Activated CD4-positive, alpha-beta T cell treated with anti-CD3 and anti-CD28 coated beads for 4 hours (primary cell): ENCODE measurements at places on chromosomes 3 and 15.

- DNase-seq = no peak
Measured at GRCh38 chr3:182909318-182910040, 70.9 kb downstream of the DCUN1D1 start.

- DNase-seq = no peak
Measured at GRCh38 chr3:44387404-44387803, 48.8 kb downstream of the TCAIM start.

- no peak for DNase-seq
Measured at GRCh38 chr15:92629276-92629974, 26.1 kb downstream of the FAM174B start.

GRCh38 chr15:61064651-61065050 lies 164.5 kb downstream of the RORA start:
- no peak for DNase-seq

DNA sequence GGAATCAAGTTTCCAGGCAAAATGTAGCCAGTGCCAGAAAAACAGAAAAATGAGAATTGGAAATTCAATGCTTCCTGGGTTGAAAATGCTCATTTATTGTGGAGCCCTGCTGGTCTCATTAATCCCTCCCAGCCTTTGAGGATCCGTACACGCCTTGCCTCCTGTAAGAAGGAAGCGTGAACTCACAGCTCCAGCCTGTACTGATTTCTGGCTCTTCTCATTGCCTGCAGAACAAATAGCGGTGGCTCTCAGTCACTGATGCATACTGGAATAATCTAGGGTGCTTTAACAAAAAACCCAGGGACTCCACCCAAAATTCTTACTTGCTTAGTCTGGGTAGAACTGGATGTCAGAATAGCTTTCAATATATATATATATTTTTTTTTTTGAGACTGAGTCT lies 29.3 kb upstream of the SLC24A5 start:
- DNase-seq = no peak

GRCh38 chr3:146581080-146581601 lies 24.0 kb downstream of the PLSCR5 start:
- DNase-seq = no peak

- DNase-seq = no peak
Measured at GRCh38 chr3:58766587-58767282, 100.2 kb upstream of the FAM3D start.

GRCh38 chr3:126135071-126135405 lies 45.3 kb downstream of the ALDH1L1 start:
- no peak for DNase-seq

DNA sequence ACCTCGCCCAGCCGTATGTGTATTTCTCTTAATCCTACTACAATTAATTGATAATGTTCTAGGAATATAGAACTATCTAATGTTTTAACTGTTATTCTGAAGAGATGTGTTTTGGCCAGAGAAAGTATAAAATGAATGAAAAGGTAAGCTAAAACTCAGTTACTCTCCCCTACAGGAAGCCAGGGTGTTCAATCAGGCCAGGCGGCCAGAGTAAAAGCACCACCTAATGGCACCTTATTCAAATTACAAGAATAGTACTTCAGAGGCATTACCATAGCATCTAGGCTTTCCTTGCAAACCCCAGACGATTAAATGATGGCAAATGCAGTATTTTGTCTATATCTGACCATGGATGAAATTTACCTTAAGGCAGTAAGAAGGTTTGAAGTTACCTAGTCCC lies 10.4 kb downstream of the SLC12A8 start:
- no peak for DNase-seq

GRCh38 chr15:61653110-61653509 lies 407.1 kb downstream of the VPS13C start:
- no peak for DNase-seq

DNA sequence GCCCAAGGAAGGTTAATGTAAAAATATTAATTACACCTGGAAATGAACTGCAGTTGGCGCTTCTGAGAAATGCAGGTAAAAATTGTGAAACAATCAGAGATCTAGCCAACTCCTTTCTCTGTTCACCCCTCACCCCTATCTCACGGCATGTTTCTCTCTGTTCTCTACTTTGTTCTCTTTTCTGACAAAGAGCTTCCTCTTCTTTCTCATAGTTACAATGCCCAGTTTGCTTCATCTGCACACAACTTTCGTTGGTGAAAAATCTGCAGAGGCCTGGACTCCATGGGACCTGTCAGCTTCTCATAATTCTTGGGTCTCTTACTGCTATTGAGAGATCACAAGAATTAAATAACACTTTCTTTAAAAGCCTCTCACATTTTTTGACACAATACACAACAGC lies 212.9 kb upstream of the LRRN1 start:
- DNase-seq = no peak

DNA sequence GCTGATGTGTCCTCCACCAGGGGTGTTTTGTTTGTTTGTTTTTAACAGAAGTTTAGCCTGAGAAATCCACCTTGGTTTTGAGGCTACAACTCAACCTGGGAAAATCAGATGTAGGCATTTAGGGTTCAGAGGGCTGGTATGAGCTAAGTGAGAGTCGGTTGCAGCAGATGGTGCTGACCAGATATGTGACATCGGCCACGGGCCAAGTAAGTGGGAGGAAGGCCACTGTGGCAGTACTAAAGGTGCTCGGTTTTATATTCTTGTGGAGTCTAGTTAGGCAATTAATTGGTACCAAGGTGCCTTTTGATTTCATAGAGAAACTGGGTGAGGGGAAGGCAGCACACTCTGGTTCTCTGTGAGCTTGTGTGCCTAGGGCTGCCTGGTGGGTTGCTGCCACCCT lies 10.5 kb downstream of the MTMR14 start:
- no peak for DNase-seq

DNA sequence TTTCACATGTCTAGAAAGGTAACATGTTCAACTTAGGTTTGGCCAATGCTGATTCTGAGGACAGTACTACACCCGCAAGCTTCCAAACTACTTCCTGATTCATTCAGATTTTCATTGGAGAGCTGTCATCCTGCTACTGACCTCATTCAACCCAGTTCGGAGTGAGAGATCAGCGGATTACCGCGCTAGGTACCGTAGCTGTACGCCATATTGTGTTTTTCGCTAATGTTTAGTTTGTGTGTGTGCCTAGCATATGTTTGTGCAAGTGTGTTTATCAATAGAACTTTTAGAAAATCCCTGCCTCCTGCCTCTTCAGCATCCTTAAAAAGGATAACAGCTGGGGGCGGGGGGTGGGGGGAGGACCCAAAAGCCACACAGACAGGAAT lies 1.1 kb downstream of the ZBTB20 start:
- peak; percentile 29 for DNase-seq

DNA sequence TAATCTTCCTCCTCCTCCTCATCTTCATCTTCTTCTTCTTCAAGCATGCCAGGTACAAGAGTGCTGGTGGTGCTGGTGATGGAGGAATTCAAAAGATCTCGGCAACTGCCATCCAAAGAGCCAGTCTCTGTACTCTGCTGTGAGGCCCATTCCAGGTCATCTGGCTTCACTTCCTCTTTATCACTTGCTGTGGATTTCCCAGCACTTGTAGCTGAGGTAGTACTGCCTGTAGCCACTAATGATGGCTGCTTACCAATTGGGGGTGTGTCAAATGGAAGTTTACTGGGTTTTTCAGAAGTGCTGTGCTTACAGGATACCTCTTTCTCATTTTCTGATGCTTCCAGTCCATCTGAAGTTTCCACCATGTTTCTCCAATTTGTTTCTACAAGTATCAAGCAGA lies 28.8 kb upstream of the SHC4 start:
- DNase-seq = no peak

- no peak for DNase-seq
Measured at GRCh38 chr15:37898362-37898761, 36.1 kb upstream of the TMCO5A start.

- no peak for DNase-seq
Measured at GRCh38 chr3:78090382-78090781, 1050.5 kb downstream of the ROBO2 start.

DNA sequence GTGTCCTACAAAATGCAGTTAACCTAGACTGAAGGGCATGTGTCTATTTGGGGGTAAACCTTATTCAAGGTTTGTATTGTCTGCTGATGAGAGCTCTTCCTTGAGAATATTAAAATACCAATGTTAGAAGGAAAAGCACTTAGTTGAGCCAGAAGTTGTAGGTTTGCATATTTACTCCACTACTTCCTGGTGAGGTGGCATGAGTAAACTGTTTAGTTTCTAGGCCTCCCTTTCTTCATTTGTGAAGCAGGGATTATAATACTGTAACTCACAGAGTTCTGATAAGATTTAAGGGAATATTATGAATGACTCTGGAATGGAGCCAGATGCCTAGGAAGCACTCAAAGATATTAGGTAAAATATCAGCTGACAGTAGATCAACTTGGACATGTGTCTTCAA lies 46.7 kb downstream of the CD200R1L start:
- DNase-seq = no peak

DNA sequence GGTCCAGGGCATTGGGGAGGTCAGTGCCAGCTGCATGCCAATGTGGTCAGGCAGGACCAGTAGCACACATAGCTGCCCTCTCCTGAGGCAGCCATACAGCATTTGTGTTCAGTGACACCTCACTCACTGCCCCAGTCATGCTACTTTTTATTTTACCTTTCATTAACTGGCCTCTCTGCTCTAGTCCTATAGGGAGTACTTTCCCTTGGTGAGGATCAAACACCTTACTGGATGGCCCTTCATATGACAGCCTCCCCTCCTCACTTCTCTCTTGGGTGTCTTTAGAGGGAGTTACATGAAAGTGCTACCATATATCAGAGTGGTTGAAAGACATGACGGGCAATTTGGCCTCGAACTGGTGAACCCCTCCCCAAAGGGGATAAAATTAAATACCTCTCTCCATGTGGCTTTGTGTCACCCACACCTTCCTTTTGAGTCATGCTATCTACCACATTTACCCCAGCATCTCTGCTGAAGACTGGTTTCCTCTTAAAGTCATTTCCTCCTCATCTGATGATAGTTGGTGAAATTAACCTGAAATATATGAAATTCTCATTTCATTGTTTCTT lies 17.6 kb downstream of the RLBP1 start:
- peak; percentile 6 for DNase-seq

DNA sequence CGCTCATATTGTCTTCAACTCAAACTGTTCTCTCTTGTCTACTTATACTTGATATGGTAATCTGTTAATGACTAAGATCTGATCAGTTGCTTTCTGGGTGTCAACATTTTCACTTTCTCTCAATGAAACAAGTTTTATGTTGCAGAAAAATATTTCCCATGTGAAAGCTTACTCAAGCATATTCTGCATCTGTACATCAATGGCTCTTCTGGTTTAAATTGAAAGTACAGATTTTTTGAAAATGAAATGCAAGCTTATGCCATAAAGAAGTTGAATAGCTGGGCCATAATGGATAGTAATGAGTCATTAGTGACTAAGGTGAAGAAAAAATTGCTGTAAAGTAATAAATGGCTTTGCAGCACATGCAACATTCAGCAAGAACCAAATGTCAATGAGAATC lies 140.7 kb downstream of the BCHE start:
- DNase-seq = no peak

DNA sequence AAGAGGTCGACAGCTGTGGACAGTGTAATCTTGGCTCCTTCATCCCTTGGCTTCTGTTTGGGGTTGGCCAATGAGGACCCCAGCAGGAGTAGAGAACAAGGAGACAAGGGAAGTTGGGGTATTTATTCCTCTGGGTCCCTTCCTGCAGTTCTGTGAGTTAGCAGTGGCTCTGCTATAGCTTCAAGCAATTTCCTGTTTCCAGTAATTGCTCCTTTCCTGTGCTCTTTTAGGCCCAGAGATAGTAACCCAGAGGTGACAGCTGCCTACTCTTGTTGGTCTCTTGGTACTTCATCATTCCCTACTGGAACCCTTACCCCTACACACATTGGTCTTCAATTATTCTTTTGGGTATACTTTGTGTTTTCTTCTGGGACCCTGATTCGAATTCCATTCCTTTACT lies 92.9 kb downstream of the NR1D2 start:
- no peak for DNase-seq

DNA sequence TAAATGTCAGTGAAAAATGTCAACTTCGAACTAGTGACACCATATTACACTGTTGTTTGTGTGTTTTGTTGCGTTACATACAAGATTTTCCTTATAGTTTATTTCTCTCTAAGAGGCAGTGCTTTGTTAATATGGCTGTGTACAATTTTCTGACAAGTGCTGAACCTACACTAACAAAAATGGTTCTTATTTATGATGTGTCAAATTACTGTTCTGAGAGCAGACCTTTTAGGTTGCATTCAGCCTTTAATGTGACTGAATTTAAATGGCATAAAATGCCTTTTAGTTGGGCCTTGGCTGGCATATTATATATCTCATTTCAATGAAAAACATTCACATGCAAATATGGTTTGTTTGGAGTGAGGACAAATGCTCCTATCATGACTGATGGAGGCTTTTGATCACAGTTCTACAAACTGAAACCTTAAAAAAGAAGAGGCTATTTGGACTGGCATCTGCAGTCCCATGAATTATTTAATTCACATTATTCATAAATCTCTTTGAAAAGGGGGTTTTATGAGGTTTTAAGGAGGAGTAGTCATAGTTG lies 750.6 kb downstream of the CADM2 start:
- no peak for DNase-seq

DNA sequence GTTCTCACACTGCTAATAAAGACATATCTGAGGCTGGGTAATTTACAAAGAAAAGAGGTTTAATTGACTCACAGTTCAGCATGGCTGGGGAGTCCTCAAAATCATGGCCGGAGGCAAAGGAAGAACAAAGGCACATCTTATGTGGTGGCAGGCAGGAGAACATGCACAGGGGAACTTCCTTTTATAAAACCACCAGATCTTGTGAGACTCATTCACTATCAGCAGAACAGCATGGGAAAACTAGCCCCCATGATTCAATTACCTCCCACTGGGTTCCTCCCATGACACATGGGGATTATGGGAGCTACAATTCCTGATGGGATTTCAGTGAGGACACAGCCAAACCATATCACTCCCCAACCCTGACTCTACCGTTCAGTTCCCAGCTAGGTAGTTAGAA lies 59.7 kb upstream of the MINAR1 start:
- no peak for DNase-seq

DNA sequence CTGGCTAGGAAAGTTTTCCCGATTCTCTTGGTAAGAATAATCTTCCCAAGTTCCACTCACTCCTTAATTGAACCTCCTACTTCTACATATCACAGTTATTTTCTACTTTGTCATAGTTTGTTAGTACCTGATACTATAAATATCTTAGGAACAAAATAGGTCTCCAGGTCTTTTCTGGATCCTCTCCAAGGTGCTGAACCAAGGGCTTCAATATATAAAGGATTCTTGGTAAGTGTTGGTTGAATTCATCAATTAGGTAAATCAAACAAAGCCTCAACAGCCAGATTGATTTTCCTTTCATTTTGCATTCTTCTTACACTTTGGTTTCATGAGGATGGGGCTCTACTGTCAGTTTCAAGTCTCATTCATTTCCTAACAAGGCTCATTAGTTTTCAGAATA lies 27.6 kb upstream of the RTP4 start:
- DNase-seq = no peak

DNA sequence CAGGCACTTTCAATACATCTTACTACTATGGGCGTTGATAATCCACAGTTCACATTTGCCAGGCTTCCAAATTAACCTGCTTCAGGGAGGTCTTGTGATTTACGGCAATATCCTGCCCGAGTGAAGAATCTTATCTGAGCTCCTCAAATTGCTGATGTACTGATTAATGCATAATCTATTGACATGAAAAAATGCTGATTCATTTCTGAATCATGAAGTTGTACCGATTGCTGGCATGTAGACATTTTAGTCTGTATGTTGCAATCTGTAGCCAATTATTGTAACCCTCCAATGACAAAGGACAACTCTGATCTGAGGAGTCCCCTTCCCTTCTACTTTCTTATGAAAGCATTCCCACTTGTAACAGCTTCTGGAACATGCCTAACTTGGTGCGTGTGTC lies 97.2 kb downstream of the SEC22A start:
- no peak for DNase-seq
